Activated T-helper 1 cell treated with anti-CD3 and anti-CD28 coated beads, Interleukin-12 subunit alpha, Interleukin-12 subunit beta, Interleukin-2, Interleukin-4 antibody, amounts not matched to agents 30 ng/mL and 10 ng/mL and 1 ng/mL, durations not matched to agents 14 hours and 24 hours and 36 hours (primary cell): ENCODE measurements at places on chromosomes 7 and 10.
A peak's percentile ranks its signal among the peaks of the same experiment; 100 is the strongest.

- DNase-seq: no peak
These were observed 9.1 kb downstream of the AHR start for GRCh38 chr7:17307558-17307957.

DNA sequence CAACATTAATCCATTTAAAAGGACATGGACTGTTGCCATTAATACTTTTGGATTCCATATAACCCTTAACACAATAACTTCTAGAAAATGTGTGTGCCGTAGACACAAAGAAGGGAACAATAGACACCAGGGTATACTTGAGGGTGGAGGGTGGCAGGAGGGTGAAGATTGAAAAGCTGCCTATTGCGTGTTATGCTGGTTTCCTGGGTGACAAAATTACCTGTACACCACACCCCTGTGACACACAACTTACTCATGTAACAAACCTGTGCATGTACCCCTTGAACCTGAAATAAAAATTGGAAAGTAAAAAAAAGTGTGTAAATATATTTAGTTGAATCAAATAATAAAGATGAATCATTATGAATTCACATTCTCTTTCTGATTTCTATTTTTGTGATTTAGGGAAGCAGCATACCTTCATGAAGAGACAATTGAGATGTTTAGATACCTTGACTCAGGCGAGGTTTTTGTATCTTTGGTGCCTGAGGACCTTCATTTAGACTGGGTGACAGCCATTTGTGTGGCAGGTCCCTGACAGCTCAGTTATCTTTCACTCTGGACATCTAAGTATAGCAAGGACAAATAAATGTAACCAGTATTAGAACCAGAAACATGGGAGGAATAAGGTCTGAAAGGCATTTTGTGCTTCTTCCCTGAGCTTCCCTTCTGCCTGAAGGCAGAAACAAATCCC, 28.7 kb downstream of the GIMAP8 start:
- DNase-seq: no peak

- no peak for DNase-seq
These were observed 58.3 kb upstream of the PPP1R3C start for GRCh38 chr10:91690996-91691676.

DNA sequence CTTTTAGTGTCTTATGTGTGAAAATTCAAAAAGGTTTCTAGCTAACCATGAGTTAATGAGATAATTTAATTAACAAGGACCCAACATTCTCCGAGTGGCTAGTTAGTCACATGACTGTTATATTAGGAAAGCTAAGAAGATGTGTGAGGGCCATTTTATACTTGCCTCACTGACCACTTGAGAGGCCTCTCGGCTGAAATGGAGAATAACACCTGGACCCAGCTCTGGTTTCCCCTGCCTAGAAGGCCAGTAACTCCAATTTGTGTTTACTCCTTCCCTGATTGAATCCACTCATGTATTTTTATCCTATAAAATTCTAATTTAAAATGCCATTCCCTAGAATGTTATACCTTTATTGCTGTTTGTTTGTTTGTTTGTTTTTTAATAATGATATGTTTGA, 1091.2 kb downstream of the KCNMA1 start:
- DNase-seq: no peak

- no peak for DNase-seq
These were observed 175.3 kb upstream of the KLF14 start for GRCh38 chr7:130909161-130909836.

DNA sequence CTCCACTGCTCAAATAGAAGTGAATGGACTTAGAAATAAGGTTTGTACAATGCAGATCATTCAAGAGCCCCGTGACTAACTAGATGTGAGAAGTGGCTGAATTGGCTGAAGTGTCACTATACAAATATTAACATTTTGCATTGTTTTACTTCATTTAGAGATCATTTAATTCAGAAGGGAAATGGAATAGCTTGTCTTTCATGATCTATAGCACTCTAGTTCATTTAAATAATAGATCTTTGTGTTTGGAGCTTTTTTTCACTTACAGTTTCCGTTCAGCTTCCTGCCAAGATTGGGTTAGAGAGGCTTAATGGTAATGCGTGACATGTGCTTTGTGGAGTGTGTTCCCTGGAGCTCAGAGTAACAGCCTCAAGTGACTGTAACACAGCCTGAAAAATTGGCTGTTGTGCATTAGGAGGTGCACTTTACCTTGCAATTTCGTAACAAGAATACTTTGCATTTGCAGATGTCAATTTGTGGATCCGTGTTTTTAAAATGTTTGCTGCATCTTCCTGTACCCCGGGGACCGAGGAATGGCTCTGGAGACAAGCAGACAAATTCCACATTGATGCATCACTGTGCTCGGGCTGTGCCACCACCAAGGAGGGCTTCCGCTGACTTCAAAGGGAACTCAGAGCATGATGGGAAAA, 170.3 kb downstream of the NRP1 start:
- DNase-seq: no peak

GRCh38 chr10:7756360-7756992, 31.3 kb downstream of the KIN start:
- peak; percentile 3 for DNase-seq

- no peak for DNase-seq
These were observed 2.4 kb downstream of the CACUL1 start for GRCh38 chr10:118752409-118752808.

- peak; percentile 27 for DNase-seq
These were observed 541 bp downstream of the ELMO1 start for GRCh38 chr7:37448011-37448635.

DNA sequence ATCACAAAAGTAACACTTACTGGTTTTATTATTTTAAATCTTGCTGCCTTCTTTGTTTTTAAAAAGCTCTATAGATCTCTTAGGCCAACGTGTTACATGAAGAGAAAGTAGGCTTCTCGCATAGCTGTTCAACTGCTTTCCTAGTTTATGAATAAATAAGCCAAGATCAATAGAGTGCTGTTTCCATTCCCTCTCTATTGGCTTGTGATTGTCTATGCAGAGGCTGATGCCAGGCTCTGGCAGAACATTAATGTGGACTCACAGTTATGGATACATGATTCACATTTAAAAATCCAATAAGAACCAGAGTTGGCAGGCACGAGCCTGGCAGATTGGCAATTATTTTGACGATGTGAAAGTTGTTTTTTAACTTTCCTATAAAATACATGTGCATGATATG, 137.5 kb downstream of the GNAT3 start:
- DNase-seq: no peak

GRCh38 chr10:18681971-18682411, 22.8 kb downstream of the ARL5B start:
- no peak for DNase-seq

GRCh38 chr7:42690794-42691639, 220.9 kb downstream of the C7orf25 start:
- DNase-seq: no peak

DNA sequence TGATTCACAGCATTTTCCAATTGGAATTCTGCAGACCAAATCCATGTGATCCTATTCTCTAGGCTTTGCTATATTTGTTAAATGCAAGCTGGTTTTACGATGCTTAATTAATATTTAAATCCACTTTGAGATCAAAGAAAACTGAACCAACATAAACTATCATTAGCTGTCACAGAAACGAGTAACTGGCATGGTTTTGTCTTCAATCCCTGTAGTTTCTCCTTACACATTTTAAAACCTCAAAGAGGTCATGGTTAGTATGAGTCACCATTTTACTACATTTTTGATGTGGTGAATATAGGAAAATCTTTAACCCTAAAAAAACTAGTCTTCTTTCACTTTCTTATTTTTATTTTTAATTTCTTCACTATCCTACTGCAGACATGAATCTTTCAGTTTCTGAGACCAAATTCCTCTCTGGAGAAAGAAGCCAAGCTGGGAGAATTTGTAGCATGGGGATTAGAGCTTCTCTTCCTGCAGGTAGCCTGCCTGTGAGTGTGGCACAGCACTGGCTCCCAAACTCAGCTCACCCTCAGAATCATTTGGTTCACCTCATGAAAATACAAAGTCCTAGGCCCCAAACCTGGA, 8.7 kb upstream of the LIPM start:
- DNase-seq: no peak

DNA sequence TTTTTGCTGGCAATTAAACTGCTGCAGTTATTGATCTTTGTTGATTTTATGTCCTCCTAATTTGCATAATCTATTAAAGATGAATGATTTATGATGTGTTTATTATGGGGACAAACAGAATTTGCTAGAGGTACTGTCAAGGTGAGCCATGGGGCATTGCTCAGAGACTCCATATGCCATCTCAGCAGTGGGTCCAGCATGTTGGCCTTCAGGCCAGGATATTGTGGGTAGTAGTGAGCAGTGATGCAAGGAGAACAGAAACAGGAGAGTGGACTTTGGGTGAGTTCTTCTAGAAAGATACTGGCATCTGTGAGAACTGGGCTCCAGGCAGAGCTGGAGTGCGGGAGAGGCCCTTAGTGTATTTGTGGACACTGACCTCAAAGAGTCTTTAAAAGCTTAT, 65.9 kb downstream of the PAX2 start:
- DNase-seq: no peak

- DNase-seq: no peak
These were observed 25.9 kb downstream of the TRDMT1 start for GRCh38 chr10:17175551-17175950.

DNA sequence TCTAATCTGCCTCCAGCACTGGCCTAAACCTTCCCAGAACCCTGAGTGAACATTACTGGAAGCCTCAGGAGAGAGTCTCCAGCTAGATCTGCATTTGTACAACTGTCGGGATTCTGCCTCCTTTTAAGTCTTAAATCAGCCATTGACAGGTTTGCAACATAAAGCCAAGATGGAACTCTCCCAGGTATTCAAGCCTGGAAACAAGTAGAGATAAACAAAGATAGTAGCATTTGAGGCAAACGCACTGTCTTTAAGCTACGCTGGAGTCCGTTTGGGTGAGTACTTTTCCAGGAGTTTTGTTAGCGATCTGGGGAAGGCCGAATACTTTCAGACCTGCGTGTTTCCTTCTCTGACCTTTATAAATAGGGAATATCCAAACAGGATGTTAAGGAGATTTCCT, 317.2 kb upstream of the FZD8 start:
- DNase-seq: no peak
